ENCODE measurements at places on chromosomes 5 and 9.

GRCh38 chr5:135916638-135917263 is 21.1 kb upstream of the IL9 start:
- no peak for DNase-seq

- no peak for DNase-seq
These were observed 25.2 kb downstream of the GLT6D1 start for GRCh38 chr9:135613946-135614805.

DNA sequence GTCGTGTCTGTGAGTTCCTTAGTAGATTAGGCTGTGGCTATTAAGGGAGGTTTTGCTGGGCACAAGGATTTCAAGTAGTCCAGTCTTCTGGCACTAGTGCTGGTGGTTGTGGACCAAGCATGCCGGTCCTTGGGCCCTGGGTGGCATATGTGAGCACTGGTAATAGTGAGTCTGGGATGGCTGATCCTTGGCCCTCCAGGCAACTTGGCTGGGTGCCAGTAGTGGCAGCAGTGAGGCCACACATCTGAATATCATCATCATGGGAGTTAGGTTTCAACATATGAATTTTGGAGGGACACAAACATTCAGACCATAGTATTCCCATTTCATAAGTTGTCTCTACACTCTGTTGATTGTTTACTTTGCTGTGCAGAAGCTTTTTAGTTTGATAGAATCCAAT is 25.3 kb upstream of the APBA1 start:
- no peak for DNase-seq

DNA sequence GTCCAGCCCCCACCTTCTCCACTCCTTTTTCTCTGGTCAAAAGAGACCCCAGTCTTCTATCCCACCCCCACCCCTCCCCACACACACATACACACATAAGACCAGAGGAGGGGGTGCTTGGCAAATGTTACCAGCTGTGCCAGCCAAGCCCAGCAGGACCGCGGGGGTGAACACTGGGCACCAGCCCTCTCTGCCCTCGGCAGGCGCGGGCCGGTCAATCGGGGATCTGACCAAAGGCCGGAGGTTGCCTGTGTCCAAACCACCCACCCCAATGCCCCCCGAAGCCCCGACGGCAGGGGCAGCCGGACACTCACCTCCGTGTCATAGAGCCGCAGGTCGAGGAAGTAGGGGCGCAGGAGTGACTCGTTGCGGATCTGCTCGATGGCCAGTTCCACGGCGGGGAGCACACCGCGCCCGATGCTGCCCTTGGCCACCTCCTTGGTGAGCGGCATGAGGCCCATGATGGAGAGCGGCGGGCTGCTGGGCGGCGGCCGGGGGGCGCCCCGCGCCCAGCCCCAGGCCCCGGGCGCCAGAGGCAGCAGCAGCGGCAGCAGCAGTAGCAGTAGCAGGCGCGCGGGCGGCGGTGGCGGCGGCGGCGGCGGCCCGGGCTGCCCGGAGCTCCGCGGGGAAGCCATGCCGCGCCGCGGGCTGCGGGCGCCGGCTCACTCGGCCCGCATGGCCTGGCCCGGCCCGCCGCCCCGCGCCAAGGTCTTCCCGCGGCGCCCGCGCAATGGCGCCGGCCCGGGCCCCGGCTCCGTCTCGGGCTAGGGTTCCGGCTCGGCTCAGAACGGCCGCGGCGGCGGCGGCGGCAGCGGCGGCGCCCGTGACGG is 417 bp downstream of the GABBR2 start:
- no peak for DNase-seq

DNA sequence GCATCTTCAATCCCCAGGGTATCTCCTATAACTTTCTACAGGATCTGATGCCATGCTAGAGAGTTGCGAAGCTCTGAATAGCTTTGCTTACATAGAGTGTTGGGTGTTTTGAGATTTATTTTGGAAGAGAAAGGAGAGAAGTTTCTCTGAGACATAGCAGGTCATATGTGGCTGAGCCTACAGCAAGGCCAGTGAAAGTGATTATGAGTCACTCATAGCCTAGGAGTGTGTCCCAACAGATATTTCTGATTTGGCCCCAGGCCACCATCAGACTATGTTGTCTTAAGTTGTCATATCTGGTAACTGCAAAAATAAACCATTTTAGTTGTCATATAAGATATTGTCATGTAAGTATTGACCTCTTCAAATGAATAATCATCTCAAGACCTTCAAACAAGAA is 132.0 kb upstream of the RAI14 start:
- DNase-seq, result no peak

DNA sequence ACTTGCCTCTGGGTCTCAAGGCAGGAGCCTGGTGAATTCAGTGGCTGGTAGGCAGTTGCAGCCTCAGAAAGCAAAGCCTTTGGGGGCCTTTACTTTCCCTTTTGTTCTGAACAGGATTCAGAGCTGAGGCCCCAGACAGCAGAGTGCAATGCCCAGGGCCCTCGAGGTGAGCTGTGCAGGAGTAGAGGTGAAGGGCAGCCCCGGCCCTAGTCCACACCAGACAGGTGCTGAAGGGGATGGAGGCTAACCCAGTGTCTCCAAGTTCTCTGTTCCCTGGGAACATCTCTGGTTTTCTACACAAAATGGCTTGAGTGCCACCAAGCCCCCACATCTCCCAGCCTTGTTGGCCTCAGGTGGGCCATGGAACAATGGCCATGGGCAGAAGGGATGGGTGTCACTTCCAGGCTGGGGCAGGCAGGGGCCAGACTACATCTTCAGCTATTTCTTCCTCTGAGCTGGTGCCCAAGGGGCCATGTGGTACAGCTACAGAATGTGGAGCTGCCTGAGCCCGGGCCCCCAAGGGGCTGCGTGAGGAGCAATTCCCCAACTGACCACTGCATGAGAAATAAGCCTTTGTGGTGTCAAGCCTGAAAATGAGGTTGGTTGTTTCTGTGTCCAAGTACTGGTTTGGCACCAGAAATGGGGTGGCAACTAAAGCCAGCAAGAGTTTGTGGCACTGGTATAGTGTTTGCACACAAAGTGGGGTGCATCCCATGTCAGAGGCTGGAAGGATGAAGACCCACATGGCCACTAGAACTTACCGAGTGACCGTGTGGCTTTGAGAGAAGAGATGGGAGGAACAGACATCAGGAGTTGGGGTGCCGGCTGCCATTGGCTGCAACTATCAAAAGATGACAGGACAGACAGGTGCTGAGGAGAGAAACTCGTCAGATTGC is 57.8 kb downstream of the BARX1 start:
- DNase-seq, result no peak

DNA sequence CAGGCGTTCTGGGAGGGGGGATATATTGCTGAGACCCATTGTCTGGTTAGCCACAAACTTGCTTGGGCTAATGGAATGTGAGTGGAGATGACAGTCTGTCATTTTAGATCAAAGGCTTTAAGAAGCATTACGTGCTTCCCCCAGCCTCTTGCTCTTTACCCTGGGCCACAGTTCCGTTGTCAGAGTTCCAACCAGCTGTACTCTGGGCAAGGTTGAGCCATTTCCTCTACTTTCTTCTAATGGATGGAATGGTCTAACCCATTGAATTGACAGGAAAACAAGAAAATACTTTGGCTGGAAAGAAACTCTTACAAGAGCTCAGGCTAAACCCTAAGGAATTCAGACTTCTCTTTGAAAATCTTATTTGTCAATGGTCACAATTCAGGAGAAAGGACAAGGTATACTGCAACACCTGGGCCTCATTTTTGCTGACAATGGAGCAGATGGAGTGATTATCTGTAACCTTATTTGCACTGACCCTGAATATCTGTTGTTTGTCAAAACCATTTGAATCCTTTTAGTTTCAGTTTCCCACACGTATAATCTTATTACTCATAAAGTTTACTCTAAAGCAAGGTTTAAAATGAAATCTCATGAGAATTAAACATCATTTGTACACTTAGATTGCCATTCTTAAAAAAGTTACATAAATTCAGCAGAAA is 231.4 kb downstream of the PDE4D start:
- DNase-seq, result peak; percentile 55

GRCh38 chr9:131447600-131447999 is 53.7 kb downstream of the PRRC2B start:
- peak; percentile 36 for DNase-seq

GRCh38 chr9:34518110-34518616 is 4.6 kb downstream of the ENHO start:
- DNase-seq, result no peak

- DNase-seq, result no peak
These were observed 606.7 kb upstream of the FAM174A start for GRCh38 chr5:99928490-99928889.

DNA sequence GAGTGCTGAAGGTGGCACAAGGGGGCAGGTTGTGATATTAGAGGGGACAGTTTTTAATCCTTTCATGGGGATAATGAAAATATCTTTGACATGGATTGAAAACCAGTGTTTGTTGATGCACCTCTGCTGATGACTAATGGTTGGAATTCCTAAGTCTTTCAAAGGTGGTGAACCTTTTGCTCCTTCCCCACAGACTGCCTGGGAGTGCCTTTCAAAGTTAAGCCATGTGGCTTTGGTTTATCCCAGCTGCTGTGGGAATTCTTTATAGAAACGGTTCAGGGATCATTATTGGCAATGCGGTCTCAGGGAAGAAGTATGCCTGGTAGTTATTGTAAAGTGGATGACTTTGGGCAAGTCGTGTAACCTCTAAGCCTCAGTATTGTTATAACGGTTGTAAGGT is 45.7 kb downstream of the PIP5K1B start:
- no peak for DNase-seq
